ENCODE measurements at places on chromosomes 6 and 20.

- peak; percentile 65 for DNase-seq
Observed at GRCh38 chr6:19866985-19867627, 29.9 kb downstream of the ID4 start.

GRCh38 chr20:49986049-49986448 is 3.3 kb downstream of the SNAI1 start:
- DNase-seq = no peak

GRCh38 chr6:52285177-52286068 is 881 bp upstream of the MCM3 start:
- no peak for DNase-seq

GRCh38 chr6:13013681-13014503 is 297.3 kb downstream of the PHACTR1 start:
- no peak for DNase-seq

- no peak for DNase-seq
Observed at GRCh38 chr6:153001767-153002612, 519 bp downstream of the MTRF1L start.

GRCh38 chr20:57901526-57901925 is 191.7 kb upstream of the PMEPA1 start:
- DNase-seq = no peak

DNA sequence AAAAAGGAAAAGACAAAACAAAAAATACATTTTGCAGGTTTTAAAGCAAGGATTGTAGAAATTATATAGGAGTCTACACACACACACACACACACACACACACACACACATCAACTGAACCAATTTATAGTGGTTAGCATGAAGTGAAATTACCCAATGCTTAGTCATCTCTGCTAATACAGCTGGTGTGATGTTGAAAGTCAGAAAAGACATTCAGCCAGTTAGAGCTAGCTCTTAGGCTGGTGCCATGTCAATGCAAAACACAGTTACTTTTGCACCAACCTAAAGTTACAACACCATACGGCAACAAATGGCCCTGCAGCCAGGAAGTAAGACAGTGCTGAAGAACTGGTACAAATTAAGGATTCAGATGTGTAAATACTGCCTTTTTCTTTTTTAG is 15.2 kb downstream of the FAM210B start:
- DNase-seq = peak; percentile 95

GRCh38 chr6:80250391-80250997 is 144.0 kb downstream of the BCKDHB start:
- DNase-seq = no peak

DNA sequence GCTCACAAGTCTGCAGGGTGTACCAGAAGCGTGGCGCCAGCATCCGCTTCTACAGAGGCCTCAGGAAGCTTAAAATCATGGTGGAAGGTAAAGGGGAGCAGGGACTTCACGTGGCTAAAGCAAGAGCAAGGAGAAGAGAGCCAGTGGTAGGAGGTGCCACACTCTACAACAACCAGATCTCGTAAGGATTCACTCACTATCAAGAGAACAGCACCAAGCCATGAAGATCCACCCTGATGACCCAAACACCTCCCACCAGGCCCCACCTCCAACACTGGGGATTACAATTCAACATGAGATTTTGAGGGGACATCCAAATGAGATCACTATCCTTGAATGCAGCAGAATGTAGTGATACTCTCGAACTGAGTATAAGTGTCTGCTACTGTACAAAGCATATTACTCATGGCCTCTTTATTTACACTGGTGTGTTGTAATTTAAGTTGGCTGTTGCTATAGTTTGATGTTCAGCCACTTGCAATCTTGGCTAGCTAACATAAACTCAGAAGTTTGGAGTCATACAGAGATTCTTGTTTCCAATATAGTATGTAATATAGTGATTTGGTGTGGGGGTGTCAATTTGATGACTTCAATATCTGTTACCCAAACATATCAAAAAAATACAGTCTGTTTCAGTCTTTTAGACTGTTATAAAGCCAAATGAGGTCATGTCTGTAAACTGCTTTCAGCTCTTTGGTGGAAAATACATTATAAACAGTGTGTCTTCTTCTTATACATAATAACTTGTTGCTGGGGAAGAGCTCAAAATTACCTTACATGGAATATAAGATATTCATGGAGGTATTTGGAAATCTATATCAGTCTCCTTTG is 39.4 kb upstream of the MYLIP start:
- no peak for DNase-seq

DNA sequence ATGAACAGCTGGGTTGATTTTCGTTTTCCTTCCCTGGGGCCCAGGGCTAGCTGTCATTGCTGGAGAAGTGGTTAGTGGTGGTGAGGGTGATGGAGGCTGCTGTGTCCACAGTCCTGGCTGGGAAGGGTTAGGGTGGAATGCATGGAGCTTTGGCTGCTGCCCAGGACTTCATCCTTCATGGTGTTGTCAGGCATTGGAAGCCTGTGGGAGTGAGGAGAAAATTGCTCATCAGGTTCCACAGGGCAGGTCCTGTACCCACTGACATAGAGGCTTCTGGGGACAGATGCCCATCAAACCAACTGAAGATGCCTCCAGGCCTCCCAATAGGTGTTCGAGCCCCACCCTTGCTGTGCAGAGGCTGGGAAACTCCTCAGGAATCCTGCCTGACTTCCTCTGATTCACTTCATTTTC is 262.4 kb upstream of the SUPT3H start:
- no peak for DNase-seq

DNA sequence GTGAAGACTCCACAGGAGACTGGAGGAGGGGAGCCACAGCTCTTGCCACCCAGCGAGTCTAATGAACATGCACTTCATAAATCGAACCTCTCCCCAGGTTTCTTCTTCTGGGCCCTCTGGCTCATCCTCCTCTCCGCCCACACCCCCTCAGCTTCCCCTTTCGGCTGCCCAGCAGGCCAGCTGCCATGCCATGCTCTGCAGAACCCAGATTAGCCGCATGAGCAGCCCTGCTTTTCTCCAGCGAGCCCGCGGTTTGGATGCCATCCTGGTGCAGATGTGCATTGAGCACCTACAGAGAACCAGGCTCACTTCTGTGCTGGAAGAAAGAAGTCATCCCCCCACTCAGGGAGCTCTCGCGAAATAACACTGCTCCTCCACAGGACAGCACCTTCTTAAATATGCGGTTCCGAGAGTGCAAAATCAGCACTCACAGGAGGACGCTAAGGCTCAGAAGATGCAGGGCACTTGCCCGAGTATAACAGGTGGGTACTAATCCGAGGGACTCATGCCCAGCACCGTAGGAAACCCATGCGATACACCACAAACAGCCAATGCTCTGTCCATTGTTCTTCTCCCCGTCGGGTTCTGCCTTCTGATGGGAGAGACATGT is 143.0 kb upstream of the THBS2 start:
- DNase-seq = no peak

- DNase-seq = no peak
Observed at GRCh38 chr6:37243131-37243815, 14.3 kb upstream of the TBC1D22B start.

DNA sequence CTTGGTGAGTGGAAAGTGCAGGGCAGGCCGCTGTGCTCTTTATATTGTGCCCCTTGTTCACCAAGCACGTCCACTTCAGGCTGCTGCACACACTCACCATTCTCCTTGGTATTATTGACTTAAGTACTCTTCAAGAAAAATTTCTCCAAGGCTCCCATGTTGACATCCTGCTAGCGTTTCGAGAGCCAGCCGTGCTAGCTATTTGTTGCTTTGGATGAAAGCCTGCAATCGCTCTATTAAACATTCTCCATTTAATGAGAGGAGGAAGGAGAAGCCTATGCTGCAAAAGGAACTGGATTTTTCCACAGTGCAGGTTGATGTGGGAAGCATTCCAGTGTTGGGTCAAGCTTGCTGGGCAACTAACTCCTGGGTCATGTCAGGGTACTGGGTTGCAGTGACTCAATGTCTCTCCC is 113.5 kb downstream of the CD83 start:
- no peak for DNase-seq

- no peak for DNase-seq
Observed at GRCh38 chr6:2492686-2493523, 247.5 kb upstream of the GMDS start.

GRCh38 chr6:145423936-145424335 is 311.4 kb downstream of the EPM2A start:
- no peak for DNase-seq

GRCh38 chr20:63814891-63815614 is 16.0 kb downstream of the ZBTB46 start:
- no peak for DNase-seq

DNA sequence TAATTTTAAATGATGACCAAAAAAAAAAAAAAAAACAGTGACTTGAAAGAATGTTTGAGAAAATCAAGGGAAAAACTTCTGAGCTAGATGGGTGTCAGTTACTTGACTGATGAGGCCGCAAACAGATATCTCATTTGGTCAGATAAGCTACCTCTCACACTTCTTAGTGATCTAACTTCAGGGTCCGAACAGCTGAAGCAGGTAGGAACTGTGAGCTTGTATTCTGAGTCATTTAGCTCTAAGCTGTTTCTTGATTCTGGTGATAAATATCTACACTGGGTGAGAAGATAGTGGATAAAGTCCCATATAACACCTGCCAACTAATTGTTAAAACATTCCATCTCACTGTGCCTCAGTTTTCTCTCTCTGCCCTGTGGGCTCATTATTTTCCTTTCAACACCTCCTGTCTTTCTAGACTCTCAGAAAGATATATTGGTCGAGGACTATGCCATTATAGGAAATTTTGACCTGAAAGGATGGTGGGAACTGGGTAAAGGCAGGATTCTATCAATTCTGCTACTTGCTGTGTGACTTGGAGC is 7.7 kb downstream of the KIF3B start:
- no peak for DNase-seq

All from RWPE1 (cell line).